RWPE2 (cell line): ENCODE measurements at places on chromosomes 5 and 9.

DNA sequence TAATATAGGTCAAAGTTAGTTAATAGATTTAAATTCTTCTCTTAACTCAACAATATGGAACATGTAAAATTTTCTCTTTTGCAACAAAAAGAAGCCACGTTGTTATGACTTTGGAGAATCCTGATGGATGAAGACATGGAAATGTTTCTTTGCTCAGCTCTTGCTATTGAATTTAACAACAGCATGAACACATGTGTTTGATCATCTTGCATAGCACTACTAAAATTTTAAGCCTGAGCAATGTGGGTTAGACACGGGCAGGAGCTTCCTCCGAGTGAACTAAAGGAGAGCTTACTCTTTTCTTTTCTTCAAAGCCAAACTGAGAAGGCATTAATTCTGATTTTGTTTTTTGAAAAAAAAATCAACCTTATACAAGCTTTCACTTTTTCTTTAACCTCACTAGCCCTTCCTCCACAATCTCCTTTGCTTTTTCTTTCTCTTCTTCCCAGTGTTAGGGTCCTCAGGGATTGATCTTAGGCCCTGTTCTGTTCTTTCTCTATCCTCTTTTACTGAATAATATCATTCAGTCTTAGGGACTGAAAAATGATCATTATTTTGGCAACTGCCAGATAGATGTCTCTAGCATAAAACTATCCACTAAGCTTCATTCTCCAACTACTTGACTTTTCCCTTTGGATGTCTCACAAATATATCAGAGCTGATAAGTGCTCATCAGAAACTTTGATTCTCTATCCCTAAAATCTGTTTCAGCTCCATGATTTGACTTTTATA, 36.9 kb downstream of the ADAMTS19 start:
- no peak for DNase-seq

- DNase-seq, result no peak
Measured at GRCh38 chr9:102911185-102911584, 83.9 kb upstream of the CYLC2 start.

GRCh38 chr9:93861736-93862358, 93.3 kb downstream of the BARX1 start:
- no peak for DNase-seq

DNA sequence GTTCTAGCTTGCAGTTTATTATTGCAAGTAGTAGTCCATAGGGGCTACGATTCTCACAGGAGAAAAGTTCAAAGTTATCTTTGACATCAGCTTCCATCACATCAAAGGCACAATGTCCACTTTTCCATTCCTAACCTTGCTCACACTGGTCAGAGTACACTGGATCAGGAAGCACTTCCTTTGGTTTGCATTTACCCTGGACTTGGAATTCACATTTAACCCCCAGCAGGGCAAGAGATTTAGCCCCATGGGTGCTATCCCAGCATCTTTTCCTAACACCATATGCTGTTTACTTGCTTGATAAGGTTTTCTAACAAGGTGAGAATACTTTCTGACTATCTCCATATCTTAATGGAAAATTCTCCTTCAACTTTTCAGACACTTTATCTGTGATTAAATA, 55.6 kb upstream of the ASTN2 start:
- DNase-seq, result no peak

DNA sequence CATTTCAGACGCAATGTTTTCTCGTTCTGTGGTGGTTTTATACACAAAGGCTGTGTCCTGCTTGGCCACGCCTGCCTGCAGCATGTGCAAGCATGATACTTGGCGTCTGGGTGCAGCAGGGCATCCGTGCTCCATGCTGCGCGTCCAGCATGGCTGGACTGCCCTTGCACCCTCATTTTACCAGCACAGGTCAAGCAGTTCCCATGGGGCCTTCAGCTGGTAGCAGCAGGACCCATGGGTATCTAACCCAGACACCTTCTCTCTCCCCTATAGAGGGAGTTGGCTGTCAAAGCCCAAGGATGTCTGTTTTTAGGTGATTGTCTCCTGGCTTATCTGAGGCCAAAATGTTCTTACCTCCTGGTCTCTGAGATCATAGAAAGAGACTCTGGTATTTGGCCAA, 158.3 kb upstream of the PITX1 start:
- no peak for DNase-seq

- DNase-seq, result no peak
Measured at GRCh38 chr5:154861946-154862345, 3.5 kb downstream of the CNOT8 start.

DNA sequence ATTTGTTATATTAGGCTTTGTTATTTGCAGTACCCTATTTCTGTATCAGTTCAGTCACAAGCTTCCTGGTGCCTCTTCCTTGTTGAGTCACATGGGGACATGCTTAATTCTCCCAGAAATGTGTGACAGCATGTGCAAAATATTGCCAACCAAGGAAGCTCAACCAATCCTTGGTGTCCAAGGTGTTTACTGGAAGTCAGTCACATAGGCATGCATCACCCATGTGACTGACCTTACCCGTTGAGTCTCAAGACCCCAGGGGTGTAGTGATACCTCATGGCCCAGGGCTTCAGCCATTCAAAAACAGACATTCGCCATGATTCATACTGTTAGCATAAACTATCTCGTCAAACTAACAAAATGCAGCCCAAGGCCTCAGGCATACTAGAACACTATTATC, 9.3 kb upstream of the ANKDD1B start:
- no peak for DNase-seq

GRCh38 chr9:19231904-19232822, 1.7 kb downstream of the DENND4C start:
- DNase-seq, result no peak
